ENCODE measurements at places on chromosomes 16 and 17. TPM values are rescaled to one million over a fixed set of nuclear protein-coding genes. Genes with fewer than 3 reads are reported as not detected.

Gene CYB561
- polyA plus RNA-seq = 44.2 TPM

Gene EVI2A
- polyA plus RNA-seq = 41.1 TPM

Gene P3H4
- polyA plus RNA-seq = 27.6 TPM

Gene CSH2
- 0.47 TPM for polyA plus RNA-seq

Gene CD300C
- polyA plus RNA-seq = 1.00 TPM

Gene DPEP2
- 2.3 TPM for polyA plus RNA-seq

Gene SEPHS2
- 37.1 TPM for polyA plus RNA-seq

Gene CMTM2
- 0.48 TPM for polyA plus RNA-seq

Gene KRTAP2-2
- not detected for polyA plus RNA-seq

Gene GPRC5B
- 146 TPM for polyA plus RNA-seq

Gene TMEM88
- 15.0 TPM for polyA plus RNA-seq

Gene B9D1
- polyA plus RNA-seq = 33.7 TPM

Gene TSNAXIP1
- polyA plus RNA-seq = 20.0 TPM

Gene VTN
- polyA plus RNA-seq = 2.9 TPM

Gene GAS2L2
- 3.0 TPM for polyA plus RNA-seq

Gene DNAI2
- polyA plus RNA-seq = 7.4 TPM

Gene ENPP7
- polyA plus RNA-seq = 0.08 TPM

Gene PLXDC1
- polyA plus RNA-seq = 47.1 TPM

Gene PHOSPHO1
- polyA plus RNA-seq = 3.5 TPM

Gene LGALS9
- polyA plus RNA-seq = 21.5 TPM

Gene CES3
- 1.1 TPM for polyA plus RNA-seq

Gene CTF1
- 4.0 TPM for polyA plus RNA-seq

Gene NPIPB8
- polyA plus RNA-seq = 2.4 TPM

Gene KCNG4
- 0.33 TPM for polyA plus RNA-seq

Measured in spinal cord (tissue), 10 donors.